Smooth muscle cell of bladder (primary cell): ENCODE measurements at places on chromosomes 6 and 20. TPM values are rescaled to one million over a fixed set of nuclear protein-coding genes. Genes with fewer than 3 reads are reported as not detected.

RBM12 gene
- total RNA-seq = 25.5 and 38.6 TPM in 2 replicates

APOBEC2 gene
- total RNA-seq = not detected in 2 replicates

CTAGE9 gene
- total RNA-seq = not detected in 2 replicates

TCF21 gene
- total RNA-seq = 19.0 and 27.4 TPM in 2 replicates
